NCI-H1105 (cell line): ENCODE measurements at places on chromosomes 2 and 18.

DNA sequence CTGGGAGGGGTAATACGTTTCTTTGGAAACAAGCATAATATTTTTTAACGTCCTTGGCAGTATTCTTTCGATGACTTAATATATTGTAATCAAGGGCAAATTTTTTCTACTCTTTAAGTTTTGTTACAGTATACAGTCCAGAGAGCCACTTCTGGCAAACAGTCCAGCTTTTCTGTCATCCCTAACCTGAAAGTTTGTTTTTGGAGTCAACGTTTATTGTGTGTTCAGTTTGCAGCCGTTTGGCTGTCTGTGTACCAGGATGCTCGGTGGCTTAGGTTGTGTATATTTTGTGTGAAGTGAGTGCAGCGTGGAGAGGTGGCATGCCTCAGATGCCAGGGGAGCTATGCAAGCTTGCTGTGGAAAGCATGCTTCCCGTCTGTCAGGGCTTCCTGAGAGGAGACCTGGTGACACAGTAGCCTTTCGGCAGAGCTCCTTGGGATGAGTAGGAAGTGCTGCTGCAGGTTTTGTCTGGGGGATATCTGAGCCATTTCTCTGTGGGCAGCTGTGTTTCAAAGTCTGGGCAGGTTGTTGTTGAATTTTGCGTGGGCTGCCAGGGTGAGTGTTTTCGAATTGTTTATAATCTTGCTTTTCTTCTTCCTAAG lies 14.7 kb downstream of the MAP3K20 start:
- no peak for DNase-seq

GRCh38 chr2:232296776-232297525 lies 81.6 kb upstream of the ALPP start:
- DNase-seq = no peak

GRCh38 chr2:25804338-25804737 lies 73.9 kb downstream of the ASXL2 start:
- no peak for DNase-seq

GRCh38 chr2:37005118-37005868 lies 39.0 kb upstream of the STRN start:
- peak; percentile 10 for DNase-seq

GRCh38 chr2:134079373-134079772 lies 174.5 kb upstream of the MGAT5 start:
- no peak for DNase-seq
